ENCODE measurements at places on chromosomes 5 and 9.

GRCh38 chr9:20981486-20981885 lies 50.0 kb downstream of the HACD4 start:
- DNase-seq, result no peak

GRCh38 chr5:76007904-76008303 lies 75.3 kb upstream of the SV2C start:
- DNase-seq, result no peak

- DNase-seq, result no peak
Observed at GRCh38 chr9:114985959-114986501, 55.6 kb upstream of the TNFSF8 start.

GRCh38 chr5:80341016-80341775 lies 21.4 kb downstream of the SPZ1 start:
- no peak for DNase-seq

DNA sequence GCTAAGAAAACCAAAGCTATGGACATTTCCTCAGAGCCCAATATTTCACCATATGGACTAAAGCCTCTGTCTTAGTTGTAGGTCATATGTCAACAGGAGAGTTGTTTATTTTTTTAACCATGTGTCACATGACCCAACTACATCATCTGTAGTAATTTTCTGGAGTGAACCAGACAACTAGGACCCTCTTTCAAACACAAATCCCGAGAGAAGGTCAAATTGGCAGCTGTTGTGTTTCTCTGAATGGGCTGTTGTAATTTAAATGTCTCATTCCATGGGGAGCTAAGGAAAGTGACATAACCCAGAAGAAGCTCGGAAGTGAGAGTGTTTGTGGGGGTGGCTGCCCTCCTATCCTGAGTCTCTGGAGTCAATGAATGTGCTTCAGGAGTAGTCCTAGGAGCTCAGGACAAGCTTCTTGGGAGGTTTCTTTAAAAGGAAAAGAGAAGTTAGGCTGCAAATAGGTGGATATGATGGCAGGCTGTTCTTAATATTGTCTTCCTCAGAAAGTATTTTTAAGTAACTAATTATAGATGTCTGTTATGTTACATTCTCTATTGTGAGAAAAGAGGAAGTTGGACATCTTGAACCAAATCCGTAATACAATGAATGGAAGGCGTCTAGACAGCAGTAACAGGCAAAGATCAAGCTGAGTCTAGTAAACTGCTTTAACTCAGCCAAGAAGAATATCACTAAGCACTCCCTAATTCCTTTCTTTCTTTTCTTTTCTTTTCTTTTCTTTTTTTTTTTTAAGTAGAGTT lies 50.1 kb downstream of the TMEM167A start:
- peak; percentile 83 for DNase-seq

Measured in ELF-1 (cell line).